ENCODE measurements at places on chromosomes 12 and 14. TPM values are rescaled to one million over a fixed set of nuclear protein-coding genes. Genes with fewer than 3 reads are reported as not detected.

AQP2 gene
- total RNA-seq: not detected

DNA sequence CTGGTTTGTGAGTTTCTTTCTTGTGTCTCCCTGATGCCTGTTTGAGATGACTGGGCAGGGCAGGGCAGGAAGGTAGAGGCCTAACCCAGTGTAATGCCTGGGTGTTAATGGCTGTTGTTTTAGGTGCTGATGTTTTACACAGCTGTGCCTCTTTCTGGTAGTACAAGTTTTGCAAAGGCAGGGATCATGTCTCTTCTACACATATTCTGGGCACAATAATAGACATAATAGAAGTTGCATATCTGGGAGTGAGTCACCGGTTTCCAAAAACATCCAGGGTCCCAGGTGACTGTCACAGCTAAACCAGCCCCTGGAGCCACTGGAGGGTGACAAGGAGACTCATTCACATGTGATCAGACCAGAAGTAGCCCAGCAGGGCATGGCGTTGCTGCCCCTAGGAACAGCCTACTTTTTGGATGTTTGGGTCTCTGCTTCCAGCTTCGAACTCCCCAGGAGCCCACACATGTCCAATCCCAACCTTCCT lies 18.1 kb downstream of the TPCN1 start:
- no peak for DNase-seq

LGMN gene
- 38.5 TPM for total RNA-seq

- no peak for DNase-seq
Measured at GRCh38 chr14:73712540-73713180, 1.5 kb downstream of the PNMA1 start.

Data from H4 (cell line).